ENCODE measurements at places on chromosomes 2 and 18.

GRCh38 chr2:137381731-137382130 is 582.5 kb upstream of the HNMT start:
- no peak for DNase-seq

DNA sequence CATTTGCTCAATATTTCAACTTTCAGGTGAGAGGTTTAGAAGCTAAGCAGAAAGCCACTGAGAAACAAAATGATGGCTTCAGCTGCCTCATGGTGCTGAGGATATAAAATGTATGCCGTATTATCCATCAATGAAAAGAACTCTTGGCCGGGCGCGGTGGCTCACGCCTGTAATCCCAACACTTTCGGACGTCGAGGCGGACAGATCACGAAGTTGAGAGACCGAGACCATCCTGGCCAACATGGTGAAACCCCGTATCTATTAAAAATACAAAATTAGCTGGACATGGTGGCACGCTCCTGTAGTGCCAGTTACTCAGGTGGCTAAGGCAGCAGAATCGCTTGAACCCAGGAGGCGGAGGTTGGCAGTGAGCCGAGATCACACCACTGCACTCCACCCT is 6.0 kb upstream of the SYT4 start:
- DNase-seq: no peak

GRCh38 chr18:29418136-29418535 is 1241.2 kb upstream of the CDH2 start:
- DNase-seq: no peak

DNA sequence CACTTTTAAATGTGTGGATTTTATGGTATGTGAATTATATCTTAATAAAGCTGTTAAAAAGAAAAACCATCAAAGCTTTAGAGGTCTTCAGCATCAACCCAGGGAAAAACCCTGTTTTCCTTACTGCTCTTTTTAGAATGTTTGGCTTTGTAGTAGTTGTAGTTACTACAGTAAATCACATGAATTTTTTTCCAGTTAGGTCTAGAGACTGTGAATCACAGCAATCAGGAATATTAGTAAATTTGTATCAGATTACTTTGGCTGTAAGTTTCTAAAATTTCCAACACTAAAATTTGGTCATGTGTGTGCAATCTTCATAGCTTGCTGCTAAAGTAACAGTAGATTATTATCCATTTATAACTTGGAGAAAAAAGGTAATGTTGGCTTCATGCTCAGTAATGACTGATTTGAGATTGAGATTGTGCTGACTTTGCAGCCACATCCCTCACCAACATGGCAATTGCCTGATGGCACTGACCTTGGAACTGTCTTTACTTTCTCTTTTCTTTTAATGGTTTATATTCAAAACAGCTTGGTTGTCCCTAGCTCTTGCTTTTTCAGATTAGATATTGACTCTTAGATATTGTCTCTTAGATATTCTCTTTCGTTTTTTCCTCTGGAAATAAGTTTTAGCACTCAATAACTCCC is 41.1 kb downstream of the LCLAT1 start:
- DNase-seq: no peak

- DNase-seq: no peak
Observed at GRCh38 chr18:25798046-25798445, 292.4 kb downstream of the SS18 start.

DNA sequence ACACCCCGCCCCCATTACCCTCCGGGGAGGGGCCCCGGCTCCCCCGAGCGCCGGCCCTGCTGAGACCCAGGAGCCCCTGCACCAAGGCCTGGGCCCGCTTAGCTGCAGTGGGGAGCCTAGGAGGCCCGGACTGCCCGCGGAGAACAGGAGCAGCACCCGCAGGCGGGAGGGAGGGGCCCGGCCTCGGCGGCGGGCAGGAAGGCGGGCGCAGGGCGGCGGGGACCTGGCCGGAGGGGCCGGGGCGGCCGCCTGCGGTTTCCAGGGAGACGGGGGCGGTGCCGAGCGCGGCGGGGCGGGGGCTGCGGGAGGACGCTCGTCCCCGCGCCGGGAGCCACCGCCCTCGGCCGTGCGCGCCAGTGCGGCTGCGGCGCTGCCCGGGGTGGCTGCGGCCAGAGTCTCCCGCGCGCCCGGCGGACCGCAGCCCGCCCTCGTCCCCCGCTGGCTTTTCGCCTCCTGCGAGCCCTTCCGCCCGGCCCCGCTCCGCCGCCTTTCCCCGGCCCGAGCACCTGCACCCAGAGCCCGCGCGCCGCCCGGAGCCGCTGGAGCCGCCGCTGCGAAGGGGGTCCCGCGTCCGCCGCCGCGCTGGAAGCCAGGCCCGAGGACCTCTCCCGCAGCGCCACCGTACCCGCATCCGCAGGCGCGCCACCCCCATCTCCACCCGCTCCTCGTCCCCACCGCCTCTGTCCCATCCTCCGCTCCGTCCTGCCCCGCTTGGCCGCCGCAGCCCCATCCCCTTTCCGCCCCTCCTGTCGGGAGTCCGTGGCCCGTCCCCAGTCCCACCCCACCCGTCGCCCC is 17.2 kb downstream of the GPC1 start:
- DNase-seq: no peak

- no peak for DNase-seq
Observed at GRCh38 chr2:216001216-216002100, 11.9 kb downstream of the MREG start.

- DNase-seq: no peak
Observed at GRCh38 chr18:65544701-65545100, 206.1 kb upstream of the CDH7 start.

GRCh38 chr2:120323214-120323613 is 22.7 kb upstream of the INHBB start:
- DNase-seq: no peak

- no peak for DNase-seq
Observed at GRCh38 chr2:109031476-109032228, 42.6 kb upstream of the EDAR start.

- DNase-seq: no peak
Observed at GRCh38 chr18:52874774-52875173, 534.8 kb downstream of the DCC start.
